Stimulated activated CD8-positive, alpha-beta memory T cell treated with anti-CD3 and anti-CD28 coated beads, Interleukin-15, amount 100 ng/mL, for 24 hours (primary cell): ENCODE measurements at places on chromosomes 11 and 22.

GRCh38 chr22:41987276-41987675 lies 11.3 kb upstream of the WBP2NL start:
- no peak for DNase-seq

- DNase-seq, result no peak
Measured at GRCh38 chr11:61962213-61963015, 5.0 kb downstream of the FTH1 start.

DNA sequence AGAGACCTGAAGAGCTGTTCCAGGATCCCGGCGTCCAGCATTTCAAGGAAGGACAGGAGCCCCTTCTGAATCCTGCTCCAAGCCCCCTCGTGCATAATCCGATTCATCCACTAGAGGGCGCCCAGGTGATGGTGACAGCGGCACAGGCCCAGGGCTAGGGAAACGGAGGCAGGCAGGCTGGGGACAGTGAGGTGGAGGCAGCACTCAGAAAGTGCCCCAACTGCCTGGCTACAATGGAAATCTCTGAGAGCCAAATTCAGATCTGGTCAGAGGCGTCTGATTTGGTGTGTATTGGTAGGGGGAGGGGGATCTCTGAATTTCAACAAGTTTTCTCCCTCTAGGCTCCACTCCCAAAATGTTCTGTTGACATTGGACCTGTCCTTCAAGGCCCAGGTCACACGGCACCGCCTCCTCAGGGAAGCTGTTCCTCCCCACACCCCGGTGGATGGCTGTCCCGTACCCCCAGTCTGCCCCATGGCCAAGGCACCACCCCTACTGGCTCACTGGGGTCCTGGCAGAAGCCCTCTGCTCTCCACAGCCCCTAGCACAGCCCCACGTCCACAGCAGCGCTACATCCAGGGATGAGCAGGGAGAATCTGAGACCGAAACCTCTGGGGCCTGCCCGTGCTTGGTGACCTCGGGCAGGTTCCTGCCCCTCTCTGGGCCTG lies 142.9 kb downstream of the CRYBB2 start:
- DNase-seq, result peak; percentile 59

DNA sequence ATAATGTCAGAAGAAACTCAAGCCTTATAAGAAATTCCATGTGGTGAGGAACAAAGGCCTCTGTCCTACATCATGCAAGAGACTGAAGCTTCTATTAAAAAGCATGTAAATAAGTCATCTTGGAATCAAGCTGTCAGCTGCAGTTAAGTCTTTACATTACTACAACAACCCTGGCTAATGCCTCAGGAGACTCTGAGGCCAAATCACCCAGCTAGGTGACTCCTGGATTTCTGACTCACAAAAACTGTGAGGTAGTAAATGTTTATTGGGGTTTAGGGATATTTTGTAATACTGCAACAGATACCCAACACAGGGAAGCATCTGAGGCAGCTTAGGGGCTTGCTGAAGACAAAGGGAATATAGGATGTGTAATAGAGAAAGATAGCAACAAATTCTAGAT lies 89.6 kb downstream of the C11orf87 start:
- DNase-seq, result no peak

DNA sequence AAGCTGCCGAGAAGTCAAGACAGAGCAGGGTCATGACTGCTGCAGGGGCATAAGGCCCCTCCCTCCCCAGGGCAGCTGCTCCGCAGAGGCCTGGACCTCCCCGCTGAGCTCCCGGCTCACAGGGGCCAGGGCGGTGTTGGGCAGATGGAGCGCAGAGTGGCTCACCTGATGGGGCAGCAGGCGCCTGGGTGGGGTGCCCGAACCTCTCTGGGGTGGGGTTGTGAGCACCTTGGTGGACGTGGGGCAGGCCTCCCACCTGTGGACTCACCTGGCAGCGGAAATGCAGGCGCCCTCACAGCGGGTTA lies 22.9 kb downstream of the MUC6 start:
- DNase-seq, result no peak

- no peak for DNase-seq
Measured at GRCh38 chr22:29009148-29009547, 52.5 kb downstream of the C22orf31 start.

- DNase-seq, result no peak
Measured at GRCh38 chr11:34587282-34587677, 33.6 kb upstream of the EHF start.

- DNase-seq, result no peak
Measured at GRCh38 chr22:33274214-33275072, 216.3 kb upstream of the SYN3 start.

DNA sequence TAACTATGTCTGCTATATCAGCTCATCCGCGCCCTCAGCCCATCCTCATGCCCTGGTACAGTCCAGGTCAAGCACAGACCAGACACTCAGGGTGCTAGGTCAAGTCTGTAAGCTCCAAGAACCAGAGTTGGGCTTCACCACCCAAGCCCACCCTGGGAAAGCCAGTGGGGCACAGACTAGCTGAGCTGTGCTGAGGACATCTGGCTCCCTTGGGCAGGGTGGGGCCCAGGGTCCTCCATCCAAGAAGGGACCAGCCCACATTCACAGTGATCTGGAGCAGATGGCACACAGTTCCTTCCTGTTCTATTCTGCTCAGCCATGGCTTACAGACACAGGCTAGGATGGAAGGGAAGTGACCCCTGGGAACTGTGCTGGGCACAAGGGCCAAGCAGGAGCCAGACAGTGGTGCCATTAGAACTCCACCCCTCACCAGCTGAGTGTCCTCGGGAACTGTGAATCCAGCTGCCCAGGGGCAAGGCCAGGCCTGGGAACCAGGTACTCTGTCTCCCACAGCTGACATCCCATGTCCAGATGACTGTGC lies 9.1 kb downstream of the P2RY6 start:
- DNase-seq, result no peak

DNA sequence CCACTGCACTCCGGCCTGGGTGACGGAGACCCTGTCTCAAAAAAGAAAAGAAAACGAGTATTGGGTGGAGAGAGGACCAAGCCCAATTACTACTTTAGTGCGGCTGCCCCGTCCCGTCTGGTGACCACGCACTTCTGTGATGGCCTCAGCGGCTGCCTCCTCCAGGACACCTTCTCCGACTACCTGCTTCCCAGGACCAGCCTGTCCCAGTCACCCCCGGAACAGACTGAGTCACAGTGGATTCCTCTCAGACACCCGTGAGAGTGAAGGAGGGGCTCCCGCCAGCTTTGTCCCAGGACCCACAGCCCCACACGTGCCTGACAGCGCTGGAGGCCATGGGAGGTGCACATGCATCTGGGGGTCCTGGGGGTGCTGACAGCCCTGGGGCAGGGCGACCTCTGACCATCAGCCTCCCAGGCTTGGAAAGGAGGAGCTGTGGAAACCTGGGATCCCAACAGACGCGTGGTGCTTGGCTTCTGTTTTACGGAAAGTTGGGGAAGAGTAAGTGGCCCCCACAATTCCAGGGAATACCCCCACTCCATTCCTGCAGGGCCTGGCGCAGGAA lies 4.8 kb downstream of the DRD4 start:
- DNase-seq, result no peak

- DNase-seq, result no peak
Measured at GRCh38 chr11:64358907-64359711, at the start of gene RPS6KA4. Gene RPS6KA4, plus strand, starts transcription at chr11:64359162. Its CDS starts 74 bp downstream, at chr11:64359236.
